ENCODE measurements at places on chromosomes 2 and 18.

GRCh38 chr2:27290549-27290948, 8.3 kb downstream of the TRIM54 start:
- DNase-seq = no peak

- DNase-seq = no peak
Measured at GRCh38 chr2:172735582-172736423, at the start of gene RAPGEF4. RAPGEF4 (plus strand) TSS chr2:172735845; CDS start chr2:172735984, 139 bp downstream.

DNA sequence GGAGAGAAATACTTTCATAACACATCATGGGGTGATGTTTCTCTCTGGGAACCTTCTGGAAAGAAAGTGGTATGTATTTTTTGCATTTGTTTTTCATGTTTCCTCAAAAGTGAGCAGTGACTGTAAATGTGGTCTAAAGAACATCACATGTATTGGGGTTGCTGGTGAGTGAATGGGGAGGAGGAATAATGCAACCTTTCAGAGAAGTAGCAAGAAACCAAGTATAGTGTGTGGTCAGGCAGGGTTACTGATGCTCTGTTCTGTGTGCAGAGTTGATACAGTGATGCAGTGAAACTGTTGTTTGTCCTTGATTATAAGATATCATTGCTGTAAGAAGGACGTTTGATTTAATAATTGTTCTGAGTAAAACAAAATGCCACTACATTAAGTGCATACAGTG, 24.1 kb downstream of the ADNP2 start:
- no peak for DNase-seq

GRCh38 chr18:58624011-58624410, 4.9 kb downstream of the ALPK2 start:
- DNase-seq = no peak

GRCh38 chr2:21220930-21221329, 97.2 kb downstream of the TDRD15 start:
- no peak for DNase-seq

GRCh38 chr2:117738991-117739839, 75.3 kb upstream of the DDX18 start:
- DNase-seq = no peak

- DNase-seq = no peak
Measured at GRCh38 chr2:8309131-8309530, 372.7 kb upstream of the ID2 start.

GRCh38 chr2:169178804-169179390, 109.5 kb downstream of the DHRS9 start:
- no peak for DNase-seq

- no peak for DNase-seq
Measured at GRCh38 chr2:36824273-36824672, 127.8 kb downstream of the VIT start.

All from stimulated activated CD8-positive, alpha-beta memory T cell treated with anti-CD3 and anti-CD28 coated beads, Interleukin-7, amount 100 ng/mL, for 4 hours (primary cell).